ENCODE measurements at places on chromosomes 5 and 9. TPM values are rescaled to one million over a fixed set of nuclear protein-coding genes. Genes with fewer than 3 reads are reported as not detected.

DNA sequence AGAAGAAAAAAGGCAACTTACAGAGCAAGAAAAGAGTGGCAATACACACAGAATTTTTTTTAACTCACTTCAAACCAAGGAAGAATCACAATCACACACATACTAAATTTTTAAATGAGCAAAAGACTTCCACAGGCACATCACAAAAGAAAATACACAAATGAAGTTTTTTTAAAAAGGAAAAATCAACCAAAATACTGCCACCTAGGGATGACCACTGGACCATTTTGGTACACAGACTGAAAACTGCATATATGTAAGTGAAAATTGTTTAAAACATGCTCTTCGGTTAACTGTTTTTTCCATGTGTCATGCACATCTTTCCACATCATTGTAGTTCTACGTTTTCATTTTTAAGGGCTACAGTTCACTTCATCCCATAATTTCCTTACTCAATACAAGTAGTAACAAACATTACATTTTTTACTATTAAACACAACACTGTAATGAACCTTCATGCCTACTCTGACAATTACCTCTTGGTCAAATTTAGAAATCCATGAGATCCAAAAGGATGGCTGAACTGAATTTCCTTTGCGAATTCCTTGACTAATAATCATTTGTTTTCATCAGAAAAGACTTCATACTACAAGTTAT is 79.0 kb downstream of the FBXW11 start:
- no peak for DNase-seq

- no peak for DNase-seq
These were observed 465.2 kb upstream of the RGMB start for GRCh38 chr5:98308231-98308630.

DNA sequence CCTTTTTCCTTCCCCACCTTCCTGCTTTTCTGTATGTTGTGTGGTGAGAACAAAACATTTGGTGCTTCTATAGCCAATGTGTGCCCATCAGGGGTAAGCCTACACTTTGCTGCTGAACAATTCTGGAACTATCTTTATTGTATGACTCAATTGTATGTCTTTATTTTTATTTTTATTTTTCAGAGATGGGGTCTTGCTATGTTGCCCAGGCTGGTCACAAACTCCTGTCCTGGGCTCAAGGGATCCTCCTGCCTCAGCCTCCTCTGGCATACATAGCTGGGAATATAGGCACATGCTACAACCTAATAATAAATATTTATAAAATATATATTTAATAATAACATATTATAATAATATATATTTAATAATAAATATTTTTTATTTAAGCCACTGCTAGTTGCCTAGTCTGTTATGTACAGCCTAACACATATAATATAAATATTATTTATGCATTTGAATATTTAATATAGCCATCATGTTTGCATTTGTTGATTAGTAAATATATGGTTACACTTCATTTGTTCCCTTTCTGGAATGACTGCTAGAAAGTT is 11.8 kb upstream of the DMXL1 start:
- no peak for DNase-seq

GRCh38 chr5:95901676-95902627 is 59.7 kb downstream of the ELL2 start:
- no peak for DNase-seq

DNA sequence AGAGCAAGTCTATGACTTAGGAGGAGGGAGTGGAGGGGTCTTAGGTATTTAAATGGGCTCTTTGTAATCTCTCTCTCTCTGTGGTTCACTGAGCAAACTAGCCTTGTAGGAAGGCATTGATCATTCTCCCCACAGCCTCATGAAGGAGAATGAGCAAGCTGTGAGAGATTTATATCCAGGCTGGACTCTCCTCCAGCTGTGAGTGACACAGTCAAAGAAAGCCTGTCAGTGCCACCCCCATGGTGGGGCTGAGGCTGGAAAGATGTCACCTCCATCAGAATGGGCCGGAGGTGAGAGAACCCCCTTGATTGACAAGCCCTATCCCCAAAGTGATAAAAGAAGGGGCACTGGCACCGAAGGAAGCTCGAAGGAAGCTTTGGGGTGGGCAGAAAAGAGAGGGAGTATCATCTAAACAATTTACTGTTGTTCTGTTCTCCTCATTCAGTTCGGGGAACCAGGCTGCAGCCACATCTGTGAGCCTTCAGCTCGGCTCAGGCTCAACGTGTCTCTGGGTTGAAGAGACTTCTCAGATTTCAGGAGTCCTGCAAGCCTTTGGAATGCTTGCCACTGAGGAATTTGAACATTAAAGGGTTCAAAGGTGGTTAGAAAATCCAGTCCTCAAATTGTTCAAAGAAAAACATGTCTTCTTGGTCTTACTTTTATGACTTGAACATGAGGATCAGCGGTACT is 538.2 kb upstream of the ZNF462 start:
- DNase-seq: no peak

DNA sequence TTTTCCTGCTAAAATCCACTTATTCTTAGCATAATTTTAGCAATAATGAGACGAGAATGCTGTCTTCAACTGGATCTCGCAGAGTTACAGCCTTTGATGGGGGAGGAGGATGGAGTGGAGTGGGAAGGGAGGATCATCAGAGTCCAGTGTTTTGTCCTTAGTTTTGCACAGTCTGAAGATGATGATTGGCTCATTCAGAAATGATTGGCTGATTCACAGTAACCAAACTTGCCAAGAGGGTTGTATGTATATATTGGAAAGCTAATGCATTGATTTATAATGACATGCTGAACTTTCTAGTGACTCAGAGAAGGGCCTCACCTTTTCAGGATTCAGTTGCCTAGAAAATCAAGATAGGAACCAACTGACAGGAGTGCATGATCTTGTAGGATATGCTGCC is 448.0 kb downstream of the CCDC171 start:
- DNase-seq: no peak

- no peak for DNase-seq
These were observed 95.3 kb upstream of the VLDLR start for GRCh38 chr9:2526071-2526828.

Gene ADRA1B
- 4.0 TPM for total RNA-seq

Gene AHRR
- total RNA-seq: 0.29 TPM

Gene IL13
- not detected for total RNA-seq

Gene INSYN2B
- 1.7 TPM for total RNA-seq

All from epithelial cell of proximal tubule (primary cell).